ENCODE measurements at places on chromosomes 6 and 20.

GRCh38 chr6:72560721-72561593 is 60.9 kb upstream of the KCNQ5 start:
- DNase-seq: no peak

GRCh38 chr6:67112120-67112519 is 1405.1 kb upstream of the EYS start:
- DNase-seq: no peak

- no peak for DNase-seq
Observed at GRCh38 chr20:20454850-20455627, 87.1 kb downstream of the INSM1 start.

- no peak for DNase-seq
Observed at GRCh38 chr6:73152556-73152955, 72.7 kb downstream of the KHDC1L start.

GRCh38 chr20:25191051-25191450 is 4.5 kb upstream of the ENTPD6 start:
- no peak for DNase-seq

DNA sequence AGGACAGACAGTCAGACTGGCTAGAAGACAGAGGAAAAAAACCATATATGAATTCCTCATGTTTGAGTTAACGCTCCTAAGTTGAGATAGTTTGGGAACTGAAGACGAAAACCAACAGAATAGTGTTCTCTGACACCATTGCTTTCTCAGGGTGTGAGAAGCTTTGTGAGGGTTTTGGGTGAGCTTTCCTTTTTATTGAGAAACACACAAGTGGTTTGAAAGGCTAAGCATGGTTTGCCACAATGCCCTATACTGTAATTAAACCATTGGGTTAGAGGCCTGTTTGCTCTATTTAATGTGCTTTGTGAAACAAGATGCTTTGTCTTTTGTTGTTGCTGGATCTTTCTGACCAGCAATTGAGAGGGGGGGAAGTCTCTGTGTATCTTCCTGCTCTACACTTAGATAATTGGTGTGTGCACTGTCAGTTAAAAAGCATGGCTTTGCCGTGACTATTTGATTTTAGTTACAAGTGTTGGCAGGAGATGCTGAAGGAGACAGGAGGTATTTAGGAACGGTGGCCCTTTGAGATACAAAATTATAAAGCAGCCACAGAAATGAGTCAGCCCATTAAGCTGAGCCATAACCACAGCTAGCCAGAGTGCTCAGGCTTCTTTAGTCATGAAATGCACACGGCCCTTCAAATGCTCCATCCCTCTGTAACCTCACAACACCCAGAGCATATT is 273.0 kb upstream of the PREP start:
- DNase-seq: no peak

GRCh38 chr6:115675443-115675842 is 385.2 kb downstream of the FRK start:
- DNase-seq: no peak

GRCh38 chr6:27492631-27493190 is 19.8 kb upstream of the ZNF184 start:
- no peak for DNase-seq

DNA sequence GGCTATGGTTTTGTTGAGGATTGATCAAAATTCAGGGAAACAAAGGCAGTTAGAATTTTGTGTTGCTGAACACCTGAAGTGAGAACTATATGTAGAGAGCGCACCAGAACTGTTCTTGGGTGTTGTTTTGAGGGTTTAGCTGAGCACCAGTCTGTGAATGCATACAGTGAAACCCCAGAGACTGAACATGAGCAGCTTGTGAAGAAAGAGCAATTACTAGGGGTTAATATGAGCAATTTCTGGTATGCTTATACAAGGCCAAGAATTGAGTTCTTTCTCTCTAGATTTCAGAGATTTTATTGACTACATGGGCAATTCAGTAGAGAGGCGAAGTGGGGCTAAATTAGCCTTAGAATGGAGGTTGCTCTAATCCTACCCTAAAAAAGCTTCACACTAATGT is 93.9 kb downstream of the CD2AP start:
- DNase-seq: no peak

Measured in brain pericyte (primary cell).